ENCODE measurements at places on chromosomes 16 and 17. TPM values are rescaled to one million over a fixed set of nuclear protein-coding genes. Genes with fewer than 3 reads are reported as not detected.

C17orf100 gene
- 2.1 TPM for total RNA-seq

GRCh38 chr16:4803401-4803844 lies 990 bp upstream of the ROGDI start:
- H3K4me1 ChIP-seq = peaks cover 20% of the 10 kb centered on the region
- H3K4me3 ChIP-seq = peak overlapping the region; percentile 72
- H3K27me3 ChIP-seq = no peaks in the 10 kb centered on the region

CA10 gene
- not detected for total RNA-seq

- H3K27ac ChIP-seq = no peak overlapping the region
- no peaks in the 10 kb centered on the region for H3K36me3 ChIP-seq
- no peak for DNase-seq
- no peak overlapping the region for H3K4me3 ChIP-seq
- no peaks in the 10 kb centered on the region for H3K27me3 ChIP-seq
Measured at GRCh38 chr16:66278111-66278531, 88.4 kb upstream of the CDH5 start.

- no peaks in the 10 kb centered on the region for H3K36me3 ChIP-seq
- no peak for DNase-seq
- no peaks in the 10 kb centered on the region for H3K4me1 ChIP-seq
- no peaks in the 10 kb centered on the region for H3K27me3 ChIP-seq
Measured at GRCh38 chr16:80752541-80752940, 51.9 kb downstream of the CDYL2 start.

KRT33B gene
- not detected for total RNA-seq

- DNase-seq = no peak
- H3K4me1 ChIP-seq = peaks cover 13% of the 10 kb centered on the region
- H3K27ac ChIP-seq = peak overlapping the region; percentile 81
- H3K4me3 ChIP-seq = no peak overlapping the region
Measured at GRCh38 chr16:30430428-30430970, 669 bp upstream of the DCTPP1 start.

DNA sequence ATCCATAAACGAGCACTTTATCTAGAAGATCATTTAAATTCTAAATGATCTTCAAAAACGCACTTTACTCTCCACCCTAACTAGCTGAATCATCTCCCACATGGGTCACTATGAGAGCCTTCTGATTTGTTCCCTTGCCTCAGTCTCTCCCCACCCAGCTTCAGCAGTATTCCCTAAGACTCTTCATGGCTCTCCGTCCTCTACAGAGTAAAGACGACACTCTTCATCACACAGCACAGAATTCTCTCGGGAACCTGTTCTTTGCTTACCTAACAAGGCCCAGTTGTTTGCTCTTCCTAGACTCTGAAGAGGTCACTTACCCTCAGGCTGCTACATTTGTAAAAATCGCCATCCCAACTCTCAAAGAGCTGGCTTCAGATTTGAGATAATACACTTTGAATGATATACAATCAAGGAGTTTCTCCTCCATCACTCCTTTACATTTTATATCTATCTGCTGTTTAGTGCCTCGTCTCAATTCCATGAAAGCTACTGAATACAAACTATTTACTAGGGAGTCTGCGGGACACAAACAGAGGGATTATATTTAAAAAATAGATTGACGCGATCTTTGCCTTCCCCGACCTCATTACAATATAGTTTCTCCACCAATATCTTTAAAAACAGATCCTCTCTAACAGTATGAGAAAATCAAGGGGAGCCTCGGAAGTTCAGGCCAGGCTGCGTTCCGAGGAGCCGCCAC lies 511 bp upstream of the LIG3 start:
- DNase-seq = no peak
- no peaks in the 10 kb centered on the region for H3K27me3 ChIP-seq
- H3K36me3 ChIP-seq = peaks cover under 1% of the 10 kb centered on the region
- H3K4me1 ChIP-seq = peaks cover 12% of the 10 kb centered on the region
- peak overlapping the region; percentile 89 for H3K4me3 ChIP-seq

DNA sequence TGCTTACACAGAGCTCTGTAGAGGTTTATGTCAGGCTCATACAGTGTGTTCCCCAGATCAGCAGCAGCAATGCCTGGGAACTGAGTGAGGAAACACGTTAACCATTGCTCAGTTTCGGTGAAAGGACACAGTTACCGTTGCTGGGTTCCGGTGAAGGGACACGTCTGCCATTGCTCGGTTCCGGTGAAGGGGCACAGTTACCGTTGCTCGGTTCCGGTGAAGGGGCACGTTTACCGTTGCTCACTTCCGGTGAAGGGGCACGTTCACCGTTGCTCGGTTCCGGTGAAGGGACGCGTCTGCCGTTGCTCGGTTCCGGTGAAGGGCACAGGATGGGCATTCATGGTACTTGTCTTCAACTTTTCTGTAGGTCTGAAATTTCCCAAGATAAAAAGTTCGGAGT lies 81.7 kb downstream of the MRM3 start:
- no peak overlapping the region for H3K27ac ChIP-seq
- no peaks in the 10 kb centered on the region for H3K36me3 ChIP-seq
- H3K27me3 ChIP-seq = peaks cover 2% of the 10 kb centered on the region
- no peaks in the 10 kb centered on the region for H3K4me1 ChIP-seq
- H3K4me3 ChIP-seq = no peak overlapping the region

C16orf78 gene
- not detected for total RNA-seq

GRCh38 chr17:42276609-42277341 lies 584 bp upstream of the STAT5B start:
- H3K27me3 ChIP-seq = no peaks in the 10 kb centered on the region
- no peaks in the 10 kb centered on the region for H3K36me3 ChIP-seq
- DNase-seq = no peak
- H3K27ac ChIP-seq = peak overlapping the region; percentile 73
- peak overlapping the region; percentile 76 for H3K4me3 ChIP-seq

DNA sequence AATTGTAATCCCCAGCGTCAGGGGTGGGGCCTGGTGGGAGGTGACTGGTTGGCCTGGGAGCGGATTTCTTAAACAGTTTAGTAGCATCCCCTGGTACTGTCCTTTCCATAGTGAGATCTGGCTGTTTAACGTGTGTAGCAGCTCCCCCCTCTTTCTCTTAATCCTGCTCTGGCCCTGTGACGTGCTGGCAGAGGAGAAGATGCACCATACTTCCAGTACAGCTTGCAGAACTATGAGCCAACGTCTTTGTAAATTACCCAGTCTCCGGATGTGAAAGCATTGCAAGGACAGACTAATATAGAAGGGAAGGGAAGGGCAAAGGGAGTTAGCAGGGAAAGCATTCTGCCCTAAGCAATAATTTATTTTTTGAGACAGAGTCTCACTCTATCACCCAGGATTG lies 83.9 kb downstream of the RMI2 start:
- H3K27ac ChIP-seq = no peak overlapping the region
- H3K27me3 ChIP-seq = no peaks in the 10 kb centered on the region
- DNase-seq = no peak
- H3K4me3 ChIP-seq = no peak overlapping the region
- no peaks in the 10 kb centered on the region for H3K4me1 ChIP-seq

HES7 gene
- total RNA-seq = 1.9 TPM

ZNF652 gene
- 10.9 TPM for total RNA-seq

DNA sequence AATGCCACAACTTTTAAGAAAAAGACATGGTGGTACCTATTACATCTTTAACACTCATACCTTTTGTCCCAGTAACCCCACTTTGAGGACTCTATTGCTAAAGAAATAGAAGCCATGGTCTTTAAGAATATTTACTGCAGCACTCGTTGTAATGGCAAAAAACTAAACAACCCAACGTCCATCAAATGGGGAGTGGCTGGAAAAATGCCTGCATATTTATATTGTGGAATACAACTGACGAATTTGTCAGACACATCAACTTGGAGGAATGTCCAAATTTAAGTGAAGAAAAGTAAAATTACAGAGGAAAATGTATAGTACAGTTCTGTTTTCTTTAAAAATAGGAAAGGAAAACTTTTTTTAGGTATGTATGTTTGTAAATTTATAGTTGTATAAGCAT lies 47.8 kb downstream of the STX8 start:
- no peak for DNase-seq
- no peak overlapping the region for H3K4me3 ChIP-seq
- no peak overlapping the region for H3K27ac ChIP-seq
- H3K27me3 ChIP-seq = no peaks in the 10 kb centered on the region

DNA sequence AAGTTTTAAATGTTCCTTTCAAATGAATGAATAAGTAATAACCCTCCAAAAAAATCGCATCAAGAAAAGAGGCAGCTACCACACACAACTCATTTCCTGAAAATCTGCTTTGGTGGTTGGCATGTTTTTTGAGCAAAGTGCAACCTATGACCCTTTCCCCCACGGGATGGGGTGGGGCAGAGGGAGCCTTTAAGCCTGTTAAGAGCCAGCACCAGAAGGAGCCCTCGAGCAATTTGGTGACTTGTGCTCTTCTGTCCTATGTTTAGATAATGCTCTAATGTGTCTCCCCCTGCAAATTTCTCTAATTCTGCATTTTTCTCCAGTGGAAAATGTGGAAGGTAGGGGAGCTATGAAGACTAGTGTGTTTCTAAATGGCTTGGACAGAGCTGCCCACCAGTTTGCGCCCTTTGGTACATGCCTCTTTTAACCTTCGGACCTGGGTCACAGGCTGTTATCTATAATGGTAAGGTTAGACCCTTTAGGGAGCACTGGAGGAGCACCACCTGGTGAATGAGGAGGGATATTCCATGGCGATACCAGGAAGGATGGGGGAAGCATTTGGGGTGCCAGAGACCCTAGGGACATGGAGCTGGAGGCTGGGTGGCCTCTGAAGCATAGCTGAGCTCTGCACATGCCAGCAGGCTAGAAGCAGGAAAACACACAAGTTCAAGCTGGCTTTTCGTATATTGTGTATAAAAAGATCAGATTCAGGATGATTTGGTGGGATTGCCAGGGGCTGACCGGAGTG lies 1.6 kb downstream of the PYCARD start:
- DNase-seq = no peak
- H3K4me3 ChIP-seq = peak overlapping the region; percentile 86
- H3K4me1 ChIP-seq = peaks cover 24% of the 10 kb centered on the region
- no peaks in the 10 kb centered on the region for H3K27me3 ChIP-seq
- peaks cover 7% of the 10 kb centered on the region for H3K36me3 ChIP-seq

KRT34 gene
- total RNA-seq = not detected

RPAIN gene
- 44.6 TPM for total RNA-seq

DNA sequence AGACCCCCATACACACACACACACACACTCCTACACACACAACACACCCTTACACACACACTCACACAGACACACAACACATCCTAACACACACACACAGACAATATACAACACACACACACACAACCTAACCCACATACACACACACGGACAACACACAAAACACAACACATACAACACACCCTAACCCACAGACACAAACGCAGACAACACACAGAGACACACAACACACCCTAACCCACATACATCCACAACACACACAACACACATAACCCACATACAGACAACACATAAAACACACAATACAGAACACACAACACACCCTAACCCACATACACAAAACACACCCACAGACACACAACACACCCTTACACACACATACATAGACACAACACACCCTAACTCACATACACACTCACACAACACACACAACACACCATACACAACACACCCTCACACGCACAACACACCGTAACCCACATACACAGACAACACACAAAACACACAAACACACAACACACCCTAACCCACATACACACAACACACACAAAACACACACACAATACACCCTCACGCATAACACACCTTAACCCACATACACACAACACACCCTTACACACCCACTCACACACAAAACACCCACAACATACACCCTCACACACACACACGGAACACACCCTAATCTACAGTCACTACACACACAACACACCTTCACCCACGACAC lies 4.4 kb downstream of the ASGR1 start:
- H3K27me3 ChIP-seq = peaks cover 6% of the 10 kb centered on the region
- DNase-seq = no peak
- H3K36me3 ChIP-seq = no peaks in the 10 kb centered on the region
- peaks cover 6% of the 10 kb centered on the region for H3K4me1 ChIP-seq
- H3K27ac ChIP-seq = no peak overlapping the region
- no peak overlapping the region for H3K4me3 ChIP-seq

ARHGDIG gene
- total RNA-seq = not detected

DNA sequence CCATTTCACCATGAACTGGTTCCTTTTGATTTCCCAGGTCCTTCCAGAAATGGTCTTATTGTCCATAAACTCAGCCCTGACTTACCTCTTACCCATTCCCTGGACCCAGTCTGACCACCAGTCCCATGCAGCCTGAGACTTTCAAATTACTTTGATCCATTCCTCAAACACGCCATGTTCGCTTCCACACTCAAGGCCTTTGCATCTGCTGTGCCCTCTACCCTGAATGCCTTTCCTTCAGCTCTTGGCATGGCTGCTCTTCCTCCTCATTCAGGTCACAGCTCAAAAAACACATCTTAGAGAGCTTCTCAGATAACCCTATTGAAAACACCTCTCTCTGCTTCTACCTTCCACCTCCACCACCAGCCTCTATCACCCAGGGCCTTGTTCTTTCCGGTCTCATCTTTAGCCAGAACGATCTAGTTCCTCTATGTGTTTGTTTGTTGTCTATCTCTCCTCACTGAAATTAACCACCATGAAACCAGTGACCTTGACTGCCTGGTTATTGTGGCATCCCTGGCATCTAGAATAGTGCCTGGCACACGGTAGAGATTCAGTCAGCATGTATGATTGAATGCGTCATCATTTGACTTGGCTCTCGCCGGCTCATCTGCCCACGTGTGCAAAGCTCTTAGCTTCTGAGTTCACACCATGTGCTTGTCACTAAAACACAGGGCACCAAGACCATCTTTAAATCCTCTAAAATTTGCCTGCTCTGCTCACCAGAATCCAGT lies 12.8 kb downstream of the CRYM start:
- no peaks in the 10 kb centered on the region for H3K27me3 ChIP-seq
- H3K4me3 ChIP-seq = no peak overlapping the region
- H3K4me1 ChIP-seq = peaks cover 13% of the 10 kb centered on the region
- H3K36me3 ChIP-seq = no peaks in the 10 kb centered on the region
- no peak overlapping the region for H3K27ac ChIP-seq
- no peak for DNase-seq

DNA sequence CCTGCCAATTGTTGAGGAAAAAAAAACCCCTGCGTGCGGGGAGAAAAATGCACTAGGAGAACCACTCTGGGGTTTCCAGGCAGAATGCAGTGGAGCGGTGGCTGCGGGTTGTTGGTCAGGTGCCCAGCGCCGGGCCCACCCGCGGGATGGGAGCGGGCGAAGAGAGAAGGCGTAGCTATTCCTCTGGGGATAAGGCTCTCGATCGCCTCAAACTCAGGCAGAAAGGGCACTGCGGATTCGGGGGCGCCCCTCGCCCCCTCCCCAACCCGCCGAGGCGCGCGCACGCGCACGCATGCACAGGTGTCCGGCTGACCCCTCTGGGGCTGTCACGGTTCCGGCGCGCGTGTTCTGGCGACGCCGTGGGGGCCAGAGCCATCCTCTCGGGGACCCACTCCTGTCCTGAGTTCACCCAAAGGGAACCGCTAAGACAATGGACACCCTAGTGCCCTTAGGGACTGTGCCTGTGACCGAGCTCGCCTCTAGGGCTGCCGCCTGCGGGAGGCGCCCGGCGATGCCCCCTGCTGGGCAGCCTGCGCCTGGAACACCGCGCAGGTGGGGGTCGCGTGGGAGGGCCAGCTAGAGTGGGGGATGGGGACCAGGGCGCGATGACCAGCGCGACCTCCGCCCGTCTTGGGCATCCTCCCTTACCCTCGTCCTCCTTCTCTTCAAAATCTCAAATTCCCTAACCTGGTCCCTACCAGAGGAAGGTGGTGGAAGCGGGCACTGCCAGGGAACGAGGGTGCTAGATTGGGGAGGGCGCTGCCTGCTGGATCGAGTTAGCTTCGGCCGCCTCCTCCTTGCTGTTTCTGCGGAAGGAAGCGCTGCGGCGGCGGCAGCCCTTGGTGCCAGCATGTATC lies 14.4 kb upstream of the CBX8 start:
- H3K27me3 ChIP-seq = peaks cover 48% of the 10 kb centered on the region
- peaks cover 27% of the 10 kb centered on the region for H3K4me1 ChIP-seq
- H3K4me3 ChIP-seq = 0 out of 2 replicates have a peak overlapping the region, but pooled peaks have one; percentile 32
- no peaks in the 10 kb centered on the region for H3K36me3 ChIP-seq
- no peak overlapping the region for H3K27ac ChIP-seq
- DNase-seq = no peak

Data from GM12878 (cell line).